Activated naive CD8-positive, alpha-beta T cell treated with anti-CD3 and anti-CD28 coated beads, Interleukin-2, amount 50 U/mL, for 24 hours (primary cell): ENCODE measurements at places on chromosomes 7 and 10.

GRCh38 chr7:30743371-30744074, 8.4 kb upstream of the INMT start:
- DNase-seq = no peak

GRCh38 chr7:30976381-30976780, 12.6 kb downstream of the GHRHR start:
- no peak for DNase-seq

GRCh38 chr7:100731937-100732636, 1.3 kb upstream of the ZAN start:
- DNase-seq = no peak

GRCh38 chr10:26090026-26090425, 126.5 kb upstream of the GAD2 start:
- DNase-seq = no peak

- no peak for DNase-seq
Observed at GRCh38 chr10:123663522-123663921, 2.6 kb upstream of the GPR26 start.
